ENCODE measurements at places on chromosomes 6 and 20.

DNA sequence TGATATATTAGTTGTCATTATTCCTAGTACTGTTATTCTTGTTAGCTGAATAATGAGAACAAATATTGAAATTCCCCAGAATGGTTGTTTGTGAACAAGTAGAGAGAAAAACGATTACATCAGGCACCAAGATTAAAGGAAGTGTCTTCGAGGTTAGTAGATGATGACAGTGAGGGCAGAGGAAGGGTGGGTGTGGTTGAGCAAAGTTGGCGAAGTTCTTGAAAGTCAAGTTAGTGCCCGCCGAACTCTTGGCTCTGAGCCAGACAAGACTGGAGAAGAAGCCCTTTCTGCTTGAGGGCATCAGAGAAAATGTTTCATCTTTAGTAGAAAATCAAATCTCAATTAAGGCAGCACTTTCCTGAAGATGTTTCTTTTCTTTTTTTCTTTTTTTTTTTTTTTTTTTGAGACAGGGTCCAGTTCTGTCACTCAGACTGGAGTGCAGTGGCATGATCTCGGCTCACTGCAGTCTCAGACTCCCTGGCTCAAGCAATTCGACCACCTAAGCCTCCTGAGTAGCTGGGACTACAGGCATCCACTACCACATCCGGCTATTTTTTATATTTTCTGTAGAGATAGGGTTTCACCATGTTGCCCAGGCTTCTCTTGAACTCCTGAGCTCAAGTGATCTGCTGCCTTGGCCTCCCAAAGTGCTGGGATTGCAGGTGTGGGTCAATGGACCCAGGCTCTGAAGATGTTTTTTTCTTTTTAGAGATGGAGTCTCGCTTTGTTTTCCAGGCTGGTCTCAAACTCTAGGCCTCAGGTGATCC, 77.1 kb downstream of the SGK1 start:
- DNase-seq: no peak

DNA sequence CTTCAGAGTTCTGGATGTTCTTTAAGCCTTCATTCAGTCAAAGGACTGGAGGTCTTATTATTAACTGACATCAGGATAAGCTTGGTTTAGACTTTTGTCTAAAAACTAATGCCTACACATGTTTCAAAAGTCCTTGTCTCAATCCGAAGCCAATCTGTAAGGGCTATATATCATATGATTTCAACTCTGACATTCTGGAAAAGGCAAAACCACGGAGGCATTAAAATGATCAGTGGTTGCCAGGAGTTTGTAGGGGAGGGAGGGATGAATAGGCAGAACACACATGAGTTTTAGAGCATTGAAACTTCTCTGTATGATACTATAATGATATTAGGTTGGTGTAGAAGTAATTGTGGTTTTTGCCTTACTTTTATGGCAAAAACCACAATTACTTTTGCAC, 1285.8 kb upstream of the CITED2 start:
- DNase-seq: peak; percentile 45

DNA sequence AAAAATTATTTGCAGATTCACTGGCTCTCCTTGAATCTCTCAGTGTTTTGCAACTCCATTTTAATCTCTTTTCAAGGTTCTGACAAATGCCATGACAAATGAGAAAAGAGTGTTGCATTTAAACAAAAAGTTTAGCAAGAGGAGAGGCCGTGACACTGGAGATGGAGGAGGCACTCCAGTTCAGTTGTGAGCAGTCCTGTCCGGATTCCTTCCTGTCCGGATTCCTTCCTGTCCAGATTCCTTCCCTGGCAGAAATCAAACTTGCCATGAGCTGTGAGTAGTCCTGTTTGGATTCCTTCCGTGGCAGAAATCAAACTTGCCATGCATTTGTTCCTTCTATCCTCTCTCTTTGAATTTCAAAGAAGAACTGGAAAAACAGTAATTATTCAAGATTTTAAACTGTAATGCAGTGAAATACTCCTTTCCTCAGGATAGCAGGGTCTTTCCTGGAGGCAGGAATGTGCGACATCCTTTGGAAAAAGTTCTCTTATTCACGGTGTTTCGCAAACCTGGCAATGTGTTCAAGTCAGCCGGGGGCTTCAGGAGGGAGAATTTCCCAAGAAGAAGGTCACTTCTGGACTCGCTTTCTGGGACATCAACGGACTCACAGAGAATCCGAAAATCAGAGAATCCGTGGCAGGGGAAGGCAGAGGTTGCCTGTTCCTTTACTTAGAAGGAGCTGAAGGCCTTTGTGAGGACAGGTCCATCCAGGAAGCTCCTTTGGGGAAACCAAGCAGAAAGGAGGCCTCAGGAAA, 48.7 kb upstream of the DACT2 start:
- DNase-seq: peak; percentile 83

DNA sequence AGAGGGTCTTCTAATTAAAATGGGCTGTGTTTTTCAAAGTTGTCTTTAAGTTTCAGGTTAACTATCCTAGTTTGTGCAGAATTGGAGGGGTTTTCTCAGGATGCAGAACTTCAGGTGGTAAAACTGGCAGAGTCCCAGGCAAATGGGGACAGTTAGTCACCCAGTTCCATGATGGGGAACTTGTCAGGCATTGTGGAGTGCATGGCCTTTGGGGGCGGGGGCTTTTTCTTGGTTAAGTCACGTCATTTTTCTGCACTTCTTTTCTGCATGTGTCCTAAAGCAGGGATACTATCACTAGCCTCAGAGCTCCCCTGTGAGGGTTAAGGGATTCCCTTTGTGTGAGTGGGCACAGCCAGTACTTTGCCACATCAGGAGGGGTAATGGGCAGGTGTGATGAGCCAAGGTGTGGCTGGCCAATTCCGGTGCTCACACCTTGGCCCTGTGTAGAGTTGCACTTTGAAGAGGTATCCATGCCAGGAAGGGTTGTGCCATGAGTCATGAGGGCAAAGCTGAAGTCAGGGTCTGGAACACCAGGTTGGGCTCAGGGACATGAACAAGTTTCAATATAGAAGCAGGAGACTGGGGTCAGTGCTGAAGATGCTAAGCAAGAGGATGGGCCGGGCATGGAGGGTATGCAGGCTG, 126.0 kb upstream of the RREB1 start:
- DNase-seq: no peak

- DNase-seq: no peak
Measured at GRCh38 chr20:36670665-36671357, 24.8 kb upstream of the SLA2 start.

GRCh38 chr6:75551367-75551952, 50.2 kb upstream of the SENP6 start:
- DNase-seq: no peak

- DNase-seq: no peak
Measured at GRCh38 chr6:20833881-20834515, 299.7 kb downstream of the CDKAL1 start.

DNA sequence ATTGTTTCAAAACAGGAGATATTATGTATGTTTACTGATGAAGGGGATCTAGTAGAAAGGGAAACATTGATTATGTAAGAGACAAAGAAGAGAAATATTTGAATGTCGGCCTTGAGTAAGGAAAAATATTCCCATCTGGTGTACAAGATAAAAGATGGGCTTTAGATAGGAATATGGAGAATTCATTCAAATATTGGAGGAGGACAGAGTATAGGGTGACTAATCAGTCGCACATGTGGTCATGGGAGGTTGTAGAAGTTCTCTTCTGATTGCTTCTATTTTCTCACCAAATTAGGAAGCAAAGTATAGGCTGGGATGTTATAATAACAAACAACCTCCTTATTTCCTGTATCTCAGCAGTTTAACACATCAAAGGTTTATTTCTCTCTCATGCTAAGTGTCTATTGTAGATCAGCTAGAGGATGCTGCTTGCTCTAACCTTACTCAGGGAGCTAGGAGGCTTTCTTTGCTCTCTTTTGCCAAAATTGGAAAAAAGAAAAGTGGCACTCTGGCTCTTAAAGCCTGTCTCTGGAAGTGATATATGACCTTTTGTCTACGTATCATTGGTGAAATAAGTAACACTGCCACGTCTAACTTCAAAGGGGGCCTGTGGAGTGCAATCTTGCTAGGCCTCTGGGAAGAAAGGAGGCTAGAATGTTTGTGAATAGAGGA, 1.2 kb upstream of the HDDC2 start:
- DNase-seq: no peak

DNA sequence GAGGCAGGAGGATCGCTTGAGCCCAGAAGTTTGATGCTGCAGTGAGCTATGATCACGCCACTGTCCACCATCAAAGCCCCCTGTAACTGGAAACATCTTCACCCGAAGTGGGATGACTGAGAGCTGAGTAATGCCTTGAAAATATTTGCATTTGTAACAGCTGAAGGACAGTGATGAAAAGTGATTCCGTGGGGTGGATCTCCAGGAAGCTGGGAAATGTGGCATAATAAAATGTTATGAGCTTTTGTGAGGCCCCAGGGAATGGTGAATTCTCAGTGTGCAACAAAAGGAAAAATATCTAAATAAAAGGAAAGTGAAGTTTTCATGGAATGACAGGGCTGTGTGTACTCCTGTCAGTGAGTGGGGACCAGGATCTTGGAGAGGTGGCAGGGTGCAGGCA, 92.0 kb downstream of the JAG1 start:
- no peak for DNase-seq

DNA sequence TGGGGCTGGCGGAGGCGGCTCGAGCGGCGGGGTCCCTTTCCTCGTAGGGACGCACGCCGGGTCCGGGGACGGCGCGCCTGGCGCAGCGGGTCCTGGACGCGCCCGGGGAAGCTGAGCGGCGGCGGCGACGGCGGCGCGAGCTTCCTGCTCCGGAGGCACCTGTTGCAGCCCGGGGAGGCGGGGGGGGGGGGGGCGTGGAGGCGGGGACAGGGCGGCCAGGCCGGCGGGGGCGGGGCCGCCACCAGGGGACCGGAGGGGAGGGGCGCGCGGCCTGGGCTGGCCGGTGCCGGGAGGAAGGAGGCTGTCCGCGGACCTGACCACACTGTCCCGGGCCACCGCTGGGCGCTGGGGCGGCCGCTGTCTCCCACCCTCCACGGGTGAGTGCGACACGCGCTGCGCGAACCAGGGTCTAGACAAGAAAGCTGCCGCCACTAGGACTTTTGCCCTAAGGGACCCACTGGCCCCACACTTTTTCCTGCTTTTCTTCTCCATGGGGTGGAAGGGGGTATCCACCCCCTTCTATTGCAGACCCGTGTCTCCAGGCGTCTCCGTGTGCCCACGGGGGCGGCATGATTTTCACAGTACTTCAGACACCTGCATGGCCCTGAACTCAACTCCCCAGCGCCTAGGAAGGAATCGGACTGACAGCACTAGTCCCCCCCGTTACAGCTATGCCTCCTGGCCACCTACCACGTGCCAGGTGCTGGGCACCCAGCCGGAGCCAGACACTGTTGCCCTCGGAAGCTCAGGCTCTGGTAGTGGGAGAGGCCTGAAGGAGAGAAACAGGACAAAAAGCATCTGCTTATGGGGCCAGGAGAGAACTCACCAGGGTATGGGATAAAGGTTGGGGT, at the start of gene NFATC2:
NFATC2 (minus strand) TSS at position 149 of the 851 bp plus-strand sequence. CDS start 220 bp downstream, outside the sequence.
- DNase-seq: no peak
